Activated CD8-positive, alpha-beta memory T cell treated with anti-CD3 and anti-CD28 coated beads, Interleukin-2, amount 10 ng/mL, durations not matched to agents 7 days and 5 days (primary cell): ENCODE measurements at places on chromosomes 5 and 9. TPM values are rescaled to one million over a fixed set of nuclear protein-coding genes. Genes with fewer than 3 reads are reported as not detected.

GRCh38 chr9:130034570-130034969 is 8.4 kb downstream of the FNBP1 start:
- DNase-seq = peak; percentile 59

The UGT3A1 gene
- total RNA-seq = not detected

- DNase-seq = no peak
These were observed 133.9 kb upstream of the ZNF618 start for GRCh38 chr9:113741886-113742854.

DNA sequence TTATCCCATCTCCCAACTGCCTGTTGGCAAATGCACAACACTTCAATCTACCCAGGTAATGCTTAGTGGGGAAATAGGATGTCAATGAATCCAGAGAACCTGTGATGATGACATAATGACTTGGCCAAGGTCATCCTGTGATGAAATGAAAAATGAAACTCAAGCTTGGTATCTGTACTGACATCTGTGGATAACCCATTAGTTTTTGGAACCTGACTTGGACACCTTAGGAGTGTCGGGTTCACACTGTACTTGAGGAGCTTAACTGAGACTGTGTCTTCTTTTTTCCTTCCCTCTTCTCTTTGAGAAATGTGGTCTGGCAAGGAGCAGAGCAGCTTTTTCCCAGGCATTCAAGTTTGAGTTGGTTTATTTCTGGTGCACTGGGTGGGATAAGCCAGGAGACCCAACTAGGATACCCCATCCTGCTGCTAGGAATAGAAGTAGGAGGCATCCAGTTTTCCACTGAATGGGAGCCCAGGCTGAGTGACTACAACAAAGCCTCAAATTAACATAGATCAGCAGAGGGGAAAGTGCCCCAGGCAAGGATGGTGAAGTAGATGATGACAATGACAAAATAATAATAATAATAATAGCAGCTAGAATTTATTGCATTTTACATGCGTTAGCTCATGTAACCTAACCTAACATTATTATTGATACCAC is 72.1 kb downstream of the ADRB2 start:
- DNase-seq = no peak

- DNase-seq = no peak
These were observed 77.6 kb downstream of the UGCG start for GRCh38 chr9:111974092-111974681.

- DNase-seq = peak; percentile 50
These were observed 1.4 kb downstream of the GNAQ start for GRCh38 chr9:78030296-78030552.

The TUSC1 gene
- not detected for total RNA-seq

The HAVCR2 gene
- total RNA-seq = 51.9 TPM

The GPR150 gene
- 0.58 TPM for total RNA-seq

The CLIC3 gene
- total RNA-seq = 3.8 TPM

DNA sequence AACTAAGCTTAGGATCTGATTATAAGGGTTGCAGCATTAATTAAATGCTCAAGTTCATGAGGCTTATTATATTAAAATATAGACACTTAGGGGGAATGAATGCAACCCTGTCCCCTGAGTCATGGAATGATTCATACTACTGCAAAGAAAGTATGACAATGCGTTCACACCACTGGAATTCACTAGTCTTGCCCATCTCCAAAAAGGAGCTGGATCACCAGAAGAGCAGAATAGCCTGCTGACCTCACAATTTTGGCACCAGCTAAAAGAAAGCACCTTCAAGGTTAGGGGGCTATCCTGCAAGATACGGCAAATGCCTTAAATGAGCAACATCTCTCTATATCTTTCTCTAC is 32.0 kb upstream of the TMED7 start:
- DNase-seq = no peak

The IFNA21 gene
- not detected for total RNA-seq

The CAAP1 gene
- total RNA-seq = 18.1 TPM

DNA sequence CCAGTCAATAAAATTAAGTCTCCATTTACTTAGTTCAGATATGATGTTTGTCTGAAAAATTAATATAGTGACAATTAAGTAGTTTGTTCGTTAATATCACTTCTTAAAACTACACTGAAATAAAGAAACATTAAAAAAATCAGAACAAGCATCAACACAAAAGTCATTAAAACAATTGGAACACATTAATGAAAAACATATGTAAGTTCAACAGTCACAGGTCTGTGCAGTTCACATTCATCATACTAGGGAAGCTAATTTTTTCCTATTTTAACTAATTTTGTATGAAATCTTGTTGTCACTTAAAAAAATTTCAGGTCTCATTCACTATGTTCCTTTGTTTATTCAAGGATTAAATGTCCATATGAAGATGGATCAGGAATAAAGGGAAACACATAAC is 22.5 kb downstream of the POC5 start:
- no peak for DNase-seq

- DNase-seq = peak; percentile 78
These were observed 6.9 kb upstream of the UBAP1 start for GRCh38 chr9:34171753-34172535.

DNA sequence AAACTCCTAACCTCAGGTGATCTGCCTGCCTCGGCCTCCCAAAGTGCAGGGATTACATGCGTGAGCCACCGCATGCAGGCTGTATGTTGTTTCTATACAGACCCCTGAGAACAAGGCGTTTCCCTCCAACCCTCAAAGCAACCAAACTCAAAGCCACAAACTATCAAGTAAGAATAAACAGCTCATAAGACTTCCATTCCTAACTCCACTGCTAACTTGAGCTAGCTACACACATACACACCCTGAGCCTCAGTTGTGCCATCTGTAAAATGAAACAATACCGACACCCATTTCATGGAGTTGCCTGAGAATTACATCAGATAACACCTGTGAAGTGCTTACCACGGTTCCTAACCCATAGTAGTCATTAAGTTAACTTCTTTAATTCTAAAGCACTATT is 70.8 kb downstream of the SERINC5 start:
- peak; percentile 49 for DNase-seq

GRCh38 chr5:29054694-29055093 is 2016.3 kb upstream of the CDH9 start:
- no peak for DNase-seq

GRCh38 chr5:176677209-176677939 is 30.1 kb downstream of the TSPAN17 start:
- DNase-seq = no peak
